ENCODE measurements at places on chromosomes 1 and 21.
A peak's percentile ranks its signal among the peaks of the same experiment; 100 is the strongest.

GRCh38 chr1:12152113-12152891 lies 14.5 kb upstream of the TNFRSF1B start:
- DNase-seq, result no peak

DNA sequence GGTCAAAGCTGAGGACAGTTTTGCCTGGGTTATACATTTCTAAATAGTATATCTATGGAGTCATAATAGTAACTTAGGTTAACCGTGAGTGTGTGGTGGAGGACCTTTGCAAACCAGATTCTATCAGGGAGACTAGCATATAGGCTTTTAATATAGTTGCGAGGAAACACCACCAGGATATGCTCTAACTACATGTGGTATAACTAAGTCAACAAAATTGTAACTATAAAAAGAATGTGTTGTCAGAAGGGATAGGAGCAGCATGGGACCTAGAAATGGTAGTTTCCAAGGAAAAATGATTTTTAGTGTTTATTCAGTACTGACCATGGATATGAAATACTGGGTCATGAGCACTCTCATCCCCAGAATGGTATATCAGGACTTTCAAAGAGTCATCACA lies 338.1 kb downstream of the TGFB2 start:
- DNase-seq, result no peak

GRCh38 chr1:174051956-174052355 lies 29.8 kb upstream of the RC3H1 start:
- DNase-seq, result no peak

- DNase-seq, result no peak
Measured at GRCh38 chr1:15179485-15179883, 25.9 kb downstream of the TMEM51 start.

GRCh38 chr1:209692745-209693504 lies 11.7 kb upstream of the HSD11B1 start:
- peak; percentile 72 for DNase-seq

DNA sequence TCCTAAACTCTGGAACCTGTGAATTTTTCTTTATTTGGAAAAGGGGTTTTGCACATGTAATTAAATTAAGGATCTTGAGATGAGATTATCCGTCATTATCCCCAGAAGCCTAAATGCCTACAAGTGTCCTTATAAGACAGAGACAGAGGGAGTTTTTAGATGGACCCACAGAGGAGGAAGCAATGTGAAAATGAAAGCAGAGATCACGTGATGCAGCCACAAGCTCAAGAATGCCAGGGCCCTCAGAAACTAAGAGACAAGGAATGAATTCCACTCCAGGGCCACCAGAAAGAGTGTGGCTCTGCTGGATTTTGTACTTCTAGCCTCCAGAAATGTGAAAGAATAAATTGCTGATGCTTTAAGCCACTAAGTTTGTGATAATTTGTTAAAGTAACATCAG lies 183.6 kb upstream of the UBE2U start:
- no peak for DNase-seq

DNA sequence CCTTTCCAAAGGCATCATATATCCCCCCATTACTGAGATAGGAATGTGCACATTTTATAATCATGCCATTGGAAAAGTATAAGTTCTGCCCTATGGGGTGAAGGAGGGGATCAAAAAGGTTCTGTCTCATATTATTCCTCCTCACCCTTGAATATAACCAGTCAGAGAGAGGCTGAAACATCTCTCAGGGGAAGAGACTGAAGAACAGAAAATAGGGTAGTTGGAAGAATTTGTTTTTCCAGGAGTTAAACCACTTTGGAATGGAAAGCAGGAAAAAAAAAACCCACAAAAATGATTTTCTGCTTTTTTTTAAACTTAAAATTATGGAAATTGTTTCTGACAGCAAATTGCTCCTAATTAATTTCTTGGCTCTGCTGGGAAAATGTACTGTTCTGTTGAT lies 52.8 kb upstream of the BEND5 start:
- no peak for DNase-seq

- DNase-seq, result peak; percentile 39
Measured at GRCh38 chr1:207336559-207337467, 15.3 kb downstream of the CD55 start.

DNA sequence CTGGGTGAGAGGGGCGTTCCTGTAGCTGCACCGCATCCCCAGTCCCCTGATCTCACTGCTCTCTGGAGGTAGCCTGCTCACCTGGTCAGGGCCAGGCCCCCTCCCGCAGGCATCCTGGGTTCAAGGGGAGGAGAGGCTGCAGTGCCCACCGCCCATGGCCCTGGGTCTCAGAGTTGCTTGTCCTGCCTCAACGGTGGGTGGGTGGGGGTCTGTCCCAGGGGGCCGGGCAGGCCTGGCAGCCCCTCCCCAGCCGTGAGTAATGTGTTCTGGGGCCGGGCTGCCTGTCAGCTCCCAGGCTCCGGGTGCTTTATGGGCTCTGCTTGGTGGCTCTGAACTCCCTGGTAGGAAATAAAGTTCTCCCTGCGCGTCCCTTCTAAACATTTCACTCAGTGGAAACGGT lies 126.9 kb downstream of the CASZ1 start:
- DNase-seq, result no peak

- DNase-seq, result no peak
Measured at GRCh38 chr1:20089328-20090077, 19.5 kb downstream of the PLA2G5 start.

GRCh38 chr1:30969903-30970302 lies 61.3 kb upstream of the SDC3 start:
- no peak for DNase-seq

GRCh38 chr1:93701629-93702028 lies 20.0 kb upstream of the BCAR3 start:
- DNase-seq, result no peak

DNA sequence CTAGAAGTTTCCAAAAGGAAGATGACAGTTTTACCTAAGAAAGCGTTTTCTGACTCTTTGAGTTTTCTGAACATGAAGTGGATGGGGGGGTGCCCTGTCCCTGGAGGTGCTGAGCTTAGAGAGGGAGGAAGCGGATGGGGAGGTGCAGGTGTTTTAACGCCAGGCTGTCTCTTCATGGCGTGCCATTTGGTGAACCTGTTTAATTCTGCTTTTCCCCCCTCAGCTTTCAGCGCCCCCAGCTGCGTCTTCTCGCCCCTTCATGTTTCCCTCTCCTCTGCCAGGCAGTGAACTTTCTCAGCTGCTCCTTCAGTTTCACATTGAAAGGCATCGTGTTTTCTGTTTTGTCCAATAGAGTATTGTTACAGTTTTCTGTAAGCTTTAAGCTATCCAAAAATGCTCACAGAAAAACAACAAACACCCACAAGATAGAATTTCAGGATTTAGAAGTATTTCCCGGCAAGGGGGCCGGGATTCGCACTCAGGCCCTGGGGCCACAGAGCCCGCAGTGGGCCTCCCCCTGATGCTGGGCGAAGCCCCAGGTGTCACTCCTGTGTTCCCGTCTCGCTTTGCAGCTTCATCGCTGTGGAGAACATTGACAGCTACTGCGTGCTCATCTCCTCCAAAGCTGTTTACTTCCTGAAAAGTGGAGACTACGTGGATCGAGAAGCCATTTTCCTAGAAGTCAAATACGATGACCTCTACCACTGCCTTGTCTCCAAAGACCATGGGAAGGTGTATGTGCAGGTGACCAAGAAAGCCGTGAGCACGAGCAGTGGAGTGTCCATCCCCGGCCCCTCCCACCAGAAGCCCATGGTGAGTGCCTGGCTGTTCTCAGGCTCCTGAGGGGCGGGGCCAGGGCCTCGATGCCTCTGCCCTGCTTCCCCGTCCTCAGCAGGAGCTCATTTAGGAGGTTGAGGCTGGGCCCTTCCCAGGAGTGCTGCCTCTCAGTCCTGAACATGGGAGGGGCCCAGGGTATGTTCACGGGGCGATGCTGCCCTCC lies 111.4 kb downstream of the DHRS3 start:
- no peak for DNase-seq

GRCh38 chr1:9228609-9229008 lies 6.0 kb upstream of the H6PD start:
- peak; percentile 30 for DNase-seq

GRCh38 chr21:24375201-24375600 lies 1232.1 kb downstream of the MRPL39 start:
- DNase-seq, result peak; percentile 18

GRCh38 chr1:66415281-66415680 lies 118.7 kb upstream of the SGIP1 start:
- no peak for DNase-seq

GRCh38 chr1:107194380-107194779 lies 53.5 kb downstream of the NTNG1 start:
- no peak for DNase-seq

GRCh38 chr1:219459351-219460080 lies 153.4 kb downstream of the ZC3H11B start:
- no peak for DNase-seq

- no peak for DNase-seq
Measured at GRCh38 chr21:35491920-35492678, 443.0 kb upstream of the RUNX1 start.

GRCh38 chr1:205247130-205247921 lies 19.6 kb downstream of the TMCC2 start:
- DNase-seq, result no peak

DNA sequence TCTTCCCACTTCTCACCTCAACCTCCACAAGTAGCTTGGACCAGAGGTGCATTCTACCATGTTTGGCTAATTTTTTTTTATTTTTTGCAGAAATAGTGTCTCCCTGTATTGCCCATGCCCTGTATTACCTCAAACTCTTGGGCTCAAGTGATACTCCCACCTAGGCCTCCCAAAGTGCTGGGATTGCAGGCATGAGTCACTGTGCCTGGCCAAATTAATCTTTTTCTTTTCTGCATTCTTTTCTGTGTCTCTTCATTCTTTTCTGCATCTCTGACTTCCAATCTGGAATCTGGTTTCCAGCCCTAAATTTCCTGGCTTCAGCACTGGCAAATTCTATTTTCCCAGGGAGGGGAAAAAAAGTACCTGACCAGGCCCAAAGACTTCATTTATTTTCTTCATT lies 31.2 kb upstream of the TACSTD2 start:
- no peak for DNase-seq

DNA sequence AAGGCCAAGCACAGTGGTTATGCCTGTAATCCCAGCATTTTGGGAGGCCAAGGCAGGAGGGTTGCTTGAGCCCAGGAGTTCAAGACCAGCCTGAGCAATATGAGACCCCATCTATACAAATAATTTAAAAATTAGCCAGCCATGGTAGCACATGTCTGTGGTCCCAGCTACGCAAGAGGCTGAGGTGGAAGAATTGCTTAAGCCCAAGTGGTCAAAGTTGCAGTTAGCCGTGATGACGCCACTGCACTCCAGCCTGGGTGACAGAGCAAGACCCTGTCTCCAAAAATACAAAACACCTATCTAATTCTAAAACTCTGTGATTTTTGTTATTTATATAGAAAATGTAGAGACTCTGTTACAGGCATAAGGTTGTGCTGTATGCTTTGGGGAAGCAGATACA lies 44.2 kb upstream of the ZYG11A start:
- DNase-seq, result no peak

DNA sequence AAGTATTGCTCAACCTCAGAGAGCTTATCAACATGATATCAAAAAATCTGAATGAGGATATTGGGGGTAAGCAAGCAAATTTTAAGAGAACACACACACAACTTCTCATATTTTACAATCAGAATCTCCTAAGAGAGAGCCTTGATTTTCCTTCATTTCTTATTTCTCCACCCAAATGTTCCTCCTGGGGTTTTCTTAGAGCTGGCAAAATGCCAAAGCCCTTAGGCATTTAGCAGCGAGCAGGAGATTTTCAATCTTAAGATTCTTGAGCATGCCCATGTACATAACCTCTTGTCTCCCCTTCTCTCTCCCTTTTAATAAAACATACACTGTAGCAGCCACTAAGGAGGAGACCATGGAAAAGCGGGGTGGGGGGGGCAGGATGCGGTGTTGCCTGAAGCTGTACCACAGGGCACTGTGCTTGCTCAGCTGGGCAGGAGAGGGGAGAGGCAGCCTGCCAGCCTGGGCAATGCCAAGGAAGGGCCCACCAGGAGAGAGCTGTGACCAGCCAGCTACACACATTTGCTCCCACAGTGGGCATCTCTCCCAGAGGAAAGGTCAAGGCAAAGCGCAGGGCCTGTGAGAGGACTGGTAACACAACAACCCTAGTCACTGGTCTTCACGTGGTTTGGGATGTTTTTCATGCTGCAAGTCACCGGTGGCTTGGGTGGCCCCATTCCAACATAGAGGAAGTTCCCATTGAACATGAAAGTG lies 4.3 kb downstream of the BRINP2 start:
- DNase-seq, result no peak

DNA sequence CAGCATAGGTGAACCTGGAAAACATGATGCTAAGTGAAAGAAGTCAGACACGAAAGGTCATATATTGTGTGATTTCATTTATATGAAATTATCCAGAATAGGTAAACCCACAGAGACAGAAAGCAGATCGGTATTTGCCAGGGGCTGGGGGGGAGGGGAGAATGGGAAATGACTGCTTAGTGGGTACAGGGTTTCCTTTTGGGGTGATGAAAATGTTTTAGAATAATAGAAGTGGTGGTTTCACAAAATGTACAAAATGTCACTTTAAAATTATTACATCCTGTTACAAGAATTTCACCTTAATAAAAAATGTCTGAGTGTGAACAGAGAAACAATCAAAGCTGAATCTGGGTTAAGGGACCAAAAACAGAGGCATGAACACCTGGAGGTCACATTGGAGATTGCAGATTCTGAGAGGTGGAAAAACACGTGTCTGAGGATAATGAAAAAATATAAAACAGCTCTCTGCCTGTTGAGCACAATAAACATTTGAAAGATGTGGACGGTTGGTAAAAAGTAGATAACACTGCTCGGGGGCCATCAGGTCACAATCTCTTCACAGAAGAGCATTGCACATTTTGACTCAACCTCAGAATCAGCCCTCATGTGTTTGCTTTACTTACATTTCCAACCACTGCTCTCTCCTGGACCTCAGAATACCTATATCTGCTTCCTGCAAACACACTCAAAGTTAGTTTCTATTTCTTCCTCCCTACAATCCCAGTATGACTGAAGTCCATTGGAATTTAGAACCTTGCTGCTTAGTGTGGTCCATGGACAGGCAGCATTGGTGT lies 3.2 kb downstream of the SLAMF6 start:
- peak; percentile 44 for DNase-seq

GRCh38 chr1:180258935-180259334 lies 28.9 kb downstream of the LHX4 start:
- no peak for DNase-seq

GRCh38 chr1:212178851-212179250 lies 106.4 kb upstream of the PPP2R5A start:
- DNase-seq, result no peak

- DNase-seq, result peak; percentile 13
Measured at GRCh38 chr1:186292875-186293274, 82.2 kb downstream of the TPR start.

- no peak for DNase-seq
Measured at GRCh38 chr1:93113127-93113526, 34.0 kb downstream of the MTF2 start.

GRCh38 chr1:55848906-55849305 lies 633.7 kb upstream of the USP24 start:
- DNase-seq, result no peak

GRCh38 chr1:203589595-203589994 lies 37.0 kb upstream of the ATP2B4 start:
- no peak for DNase-seq

- peak; percentile 8 for DNase-seq
Measured at GRCh38 chr1:207962716-207963426, 51.9 kb upstream of the CD34 start.
